ENCODE measurements at places on chromosomes 12 and 14.

GRCh38 chr12:79692860-79693577 is 2.3 kb upstream of the PAWR start:
- DNase-seq, result no peak

- no peak for DNase-seq
Measured at GRCh38 chr12:89382328-89382727, 30.0 kb upstream of the DUSP6 start.

DNA sequence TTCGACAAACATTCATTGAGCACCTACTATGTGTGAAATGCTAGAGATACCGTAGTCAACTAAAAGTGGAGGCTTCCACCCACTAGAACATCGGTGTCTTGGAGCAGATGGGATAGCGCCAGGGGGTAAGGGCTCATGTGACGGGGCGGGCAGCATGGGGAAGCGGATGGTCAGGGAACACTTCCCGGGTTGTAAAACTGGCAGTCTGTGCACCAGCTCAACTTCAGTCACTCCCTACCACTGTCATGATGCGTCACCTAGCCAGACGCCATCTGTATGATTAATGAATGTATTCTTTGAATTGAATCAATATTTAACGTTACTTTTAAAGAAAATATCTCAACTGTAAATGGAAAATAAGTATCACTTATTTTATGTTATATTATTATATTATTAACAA is 93.5 kb downstream of the PIWIL1 start:
- no peak for DNase-seq

GRCh38 chr12:16330560-16330959 is 16.9 kb upstream of the MGST1 start:
- no peak for DNase-seq

DNA sequence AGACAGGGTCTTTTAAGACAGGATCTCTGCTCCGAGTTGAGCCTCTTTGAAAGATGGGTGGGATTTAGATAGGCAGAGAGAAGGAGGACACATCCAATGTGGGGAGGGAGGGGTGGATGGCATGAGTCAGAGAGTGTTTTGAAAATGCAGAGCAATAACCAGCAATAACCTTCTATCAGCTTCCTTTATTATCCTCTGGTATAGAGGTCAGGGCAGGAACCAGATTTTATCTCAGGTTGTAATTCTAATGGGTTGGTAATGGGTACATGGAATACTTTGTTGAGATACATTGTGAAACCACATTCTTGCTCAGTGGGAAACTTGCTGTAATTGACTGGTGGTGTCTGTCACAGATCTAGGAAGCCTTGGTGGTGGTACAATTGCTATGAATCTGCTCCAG is 37.6 kb upstream of the CCDC63 start:
- no peak for DNase-seq

- no peak for DNase-seq
Measured at GRCh38 chr12:87930033-87930432, 99.2 kb downstream of the C12orf50 start.

- DNase-seq, result no peak
Measured at GRCh38 chr12:132966676-132967415, 10.7 kb upstream of the ZNF605 start.

GRCh38 chr12:124036171-124036598 is 63.2 kb downstream of the ZNF664 start:
- DNase-seq, result no peak

- no peak for DNase-seq
Measured at GRCh38 chr12:108683906-108684556, 47.3 kb downstream of the CORO1C start.

GRCh38 chr12:8553088-8553627 is 12.5 kb upstream of the CLEC4E start:
- DNase-seq, result no peak

DNA sequence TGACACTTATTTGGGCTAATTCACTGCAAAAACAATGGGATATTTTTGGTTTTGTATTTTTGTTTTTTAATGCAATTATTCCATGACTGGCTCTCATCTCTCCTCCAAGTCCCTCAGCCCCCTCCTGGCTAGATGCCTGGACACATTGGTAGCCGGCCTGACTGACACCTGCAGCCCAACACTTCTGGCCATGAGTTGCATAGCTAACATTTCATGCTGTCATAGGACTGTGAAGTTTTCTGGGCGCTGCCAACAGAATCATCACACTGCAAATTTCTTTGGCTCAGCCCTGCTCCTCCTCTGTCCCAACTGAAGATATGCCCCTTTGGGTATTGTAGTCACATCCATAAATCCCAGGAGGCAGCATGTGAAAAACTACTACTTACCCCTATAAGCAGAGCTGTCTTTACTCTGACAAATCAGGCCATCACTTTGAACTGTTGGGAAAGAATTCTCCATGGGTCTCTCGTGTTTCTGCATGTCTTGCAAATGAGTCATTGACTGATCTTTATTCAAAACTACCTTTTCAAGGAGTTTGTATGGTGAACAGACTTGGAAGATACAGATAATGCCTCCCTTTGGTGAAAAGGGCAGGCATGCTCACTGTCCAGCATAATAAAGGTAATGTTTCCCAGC is 126.7 kb upstream of the LGR5 start:
- no peak for DNase-seq

- no peak for DNase-seq
Measured at GRCh38 chr14:41280745-41281144, 325.9 kb upstream of the LRFN5 start.

GRCh38 chr14:103103461-103104388 is 9.2 kb downstream of the EXOC3L4 start:
- DNase-seq, result peak; percentile 37

GRCh38 chr14:62674563-62675237 is 370.6 kb downstream of the KCNH5 start:
- no peak for DNase-seq

Data from stimulated activated CD8-positive, alpha-beta memory T cell treated with anti-CD3 and anti-CD28 coated beads, Interleukin-4, amount 100 ng/mL, for 48 hours (primary cell).